ENCODE measurements at places on chromosomes 3 and 15.

DNA sequence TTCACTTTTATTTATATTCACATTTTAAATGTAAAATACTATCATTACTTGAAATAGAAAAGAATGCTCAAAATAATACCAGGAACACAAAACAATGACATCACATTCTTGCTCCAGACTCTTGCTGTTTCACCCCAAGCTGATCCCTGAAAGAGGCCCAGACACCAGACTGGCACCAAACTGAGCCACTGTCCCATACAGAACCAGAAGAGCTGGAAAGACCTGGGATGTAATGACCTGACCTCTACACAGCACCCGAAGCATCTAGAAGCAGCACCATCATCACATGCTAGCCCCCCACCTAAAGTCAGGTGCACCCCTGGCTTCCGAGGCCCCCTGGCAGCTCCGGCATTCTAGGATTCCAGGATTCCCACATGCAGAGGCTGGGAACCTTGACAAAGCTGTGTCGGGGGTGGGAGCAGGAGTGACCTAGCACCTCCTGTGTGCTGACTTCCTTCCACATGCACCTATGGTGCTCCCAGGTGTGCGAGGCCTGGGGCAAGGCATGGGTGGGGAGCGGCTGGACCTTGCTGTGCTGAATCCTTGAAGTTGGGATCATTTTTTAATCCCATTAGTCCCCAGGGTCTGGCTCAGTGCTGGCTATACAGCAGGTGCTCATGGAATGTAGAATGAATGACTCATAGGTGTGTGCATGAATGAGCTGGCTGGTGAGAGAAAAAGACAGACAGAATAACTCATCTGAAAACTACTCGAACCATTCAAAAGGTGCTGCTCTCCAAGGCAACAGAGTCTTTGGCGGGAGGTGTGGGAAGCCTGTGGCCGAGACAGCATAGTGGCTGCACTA is 144.7 kb upstream of the IQSEC1 start:
- DNase-seq = no peak

GRCh38 chr3:120370463-120370862 is 21.3 kb upstream of the LRRC58 start:
- DNase-seq = no peak

DNA sequence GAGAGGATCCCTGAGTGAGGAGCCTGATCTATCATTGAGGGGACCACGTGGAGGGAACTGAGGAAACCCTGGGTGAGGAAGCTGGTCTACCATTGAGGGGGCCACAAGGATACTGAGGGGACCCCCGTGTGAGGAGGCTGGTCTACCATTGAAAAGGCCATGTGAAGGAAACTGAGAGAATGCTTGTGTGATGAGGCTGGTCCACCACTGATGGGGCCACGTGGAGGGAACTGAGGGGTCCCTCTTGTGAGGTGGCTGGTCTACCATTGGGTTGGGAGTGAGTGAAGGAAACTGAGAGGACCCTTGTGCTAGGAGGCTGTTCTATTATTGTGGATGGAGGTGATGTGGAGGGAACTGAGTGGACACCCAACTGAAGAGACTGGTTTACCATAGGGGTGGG is 161.3 kb downstream of the FBLN2 start:
- no peak for DNase-seq

- no peak for DNase-seq
Observed at GRCh38 chr3:194738254-194739093, 52.8 kb downstream of the FAM43A start.

DNA sequence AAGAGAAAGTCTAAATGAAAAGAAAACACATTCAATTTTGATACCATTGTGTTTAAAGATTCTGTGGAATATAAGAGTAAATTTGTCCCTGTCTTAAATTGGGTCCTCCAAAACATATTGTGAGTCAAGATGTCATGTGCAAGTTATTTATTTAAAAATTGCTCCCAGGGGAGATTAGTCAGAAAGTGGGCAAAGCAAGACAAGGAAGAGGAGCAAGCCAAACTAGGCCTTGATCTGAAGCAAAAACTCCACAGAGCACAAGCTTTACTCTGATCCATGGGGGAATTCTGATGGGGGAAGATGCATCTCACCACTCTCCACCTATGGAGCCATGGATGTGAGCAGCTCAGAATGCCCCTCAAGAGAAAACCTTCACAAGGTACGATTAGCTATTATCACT is 342.8 kb upstream of the IL12A start:
- no peak for DNase-seq

- no peak for DNase-seq
Observed at GRCh38 chr3:115986555-115987207, 363.4 kb downstream of the GAP43 start.

GRCh38 chr3:32281570-32282106 is 43.2 kb downstream of the CMTM8 start:
- no peak for DNase-seq

Data from stimulated activated CD4-positive, alpha-beta T cell treated with anti-CD3 and anti-CD28 coated beads, TNF-alpha, amount 100 ng/mL, for 4 hours (primary cell).